T-helper 2 cell (primary cell): ENCODE measurements at places on chromosomes 12 and 14.

- DNase-seq = no peak
Observed at GRCh38 chr14:103213331-103213730, 90.1 kb downstream of the TNFAIP2 start.

- DNase-seq = no peak
Observed at GRCh38 chr12:1006255-1006654, 15.2 kb downstream of the ERC1 start.

GRCh38 chr14:96754845-96755184 lies 42.4 kb upstream of the VRK1 start:
- no peak for DNase-seq

DNA sequence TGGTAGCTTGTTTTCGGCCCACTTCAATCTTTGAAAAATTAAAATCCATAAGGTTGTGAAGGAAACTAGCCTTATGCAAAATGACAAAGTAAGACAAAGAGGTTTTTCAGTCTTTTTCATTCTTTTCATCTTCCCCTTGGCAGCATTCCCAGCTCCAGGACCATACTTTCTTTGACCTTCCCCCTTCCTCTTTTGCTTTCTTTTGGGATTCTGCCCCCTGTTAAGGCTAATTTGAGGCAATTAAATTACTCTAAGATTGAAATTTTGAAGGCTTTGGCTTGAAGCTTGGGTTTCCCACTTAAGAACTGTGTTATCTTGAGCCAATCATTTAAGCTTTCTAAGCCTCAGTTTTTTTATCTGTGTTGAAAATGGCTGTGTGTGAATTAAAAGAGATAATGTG lies 124.9 kb downstream of the DACT1 start:
- no peak for DNase-seq

GRCh38 chr14:23605931-23606585 lies 27.5 kb upstream of the JPH4 start:
- DNase-seq = no peak

- DNase-seq = no peak
Observed at GRCh38 chr12:43576162-43576561, 24.2 kb upstream of the ADAMTS20 start.
